ENCODE measurements at places on chromosomes 6 and 20.
A peak's percentile ranks its signal among the peaks of the same experiment; 100 is the strongest.

DNA sequence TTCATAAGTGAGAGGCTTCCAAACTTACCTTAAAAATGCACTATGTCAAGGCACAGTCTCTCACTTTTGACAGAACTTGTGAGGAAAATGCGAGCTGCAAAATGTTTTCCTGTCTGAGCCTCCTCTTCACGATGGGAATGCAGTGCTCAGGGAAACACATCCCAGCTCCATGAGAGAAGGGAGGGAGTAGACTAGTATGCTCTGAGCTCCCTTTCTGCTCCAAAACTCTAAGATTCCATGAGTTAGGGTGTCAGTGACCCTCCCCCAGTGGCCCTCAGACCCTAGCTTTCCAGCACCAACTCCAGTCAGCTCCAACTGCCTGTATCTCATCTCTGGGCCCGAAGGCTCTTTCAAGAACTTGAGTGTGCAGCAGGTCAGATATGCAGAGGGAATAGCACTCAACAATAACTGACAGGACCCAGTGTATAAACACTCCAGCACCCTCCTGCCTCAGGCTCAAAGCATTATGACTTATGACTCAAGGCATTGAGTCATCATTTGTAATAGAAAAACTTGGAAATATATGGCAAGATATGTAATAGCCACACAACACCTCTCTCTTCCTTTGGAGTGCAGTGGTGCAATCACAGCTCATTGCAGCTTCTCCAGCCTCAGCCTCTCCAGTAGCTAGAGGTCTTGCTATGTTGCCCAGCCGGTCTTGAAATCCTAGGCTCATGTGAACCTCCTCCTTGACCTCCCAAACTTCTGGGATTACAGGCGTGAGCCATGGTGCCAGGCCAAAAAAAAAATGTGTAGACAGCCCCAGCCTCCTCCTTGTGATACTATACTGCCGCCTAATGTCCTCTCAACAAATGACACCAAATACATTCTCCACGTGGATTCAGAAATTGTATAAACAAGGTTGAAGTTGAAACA, 16.7 kb upstream of the ENTPD6 start:
- DNase-seq, result peak; percentile 73

DNA sequence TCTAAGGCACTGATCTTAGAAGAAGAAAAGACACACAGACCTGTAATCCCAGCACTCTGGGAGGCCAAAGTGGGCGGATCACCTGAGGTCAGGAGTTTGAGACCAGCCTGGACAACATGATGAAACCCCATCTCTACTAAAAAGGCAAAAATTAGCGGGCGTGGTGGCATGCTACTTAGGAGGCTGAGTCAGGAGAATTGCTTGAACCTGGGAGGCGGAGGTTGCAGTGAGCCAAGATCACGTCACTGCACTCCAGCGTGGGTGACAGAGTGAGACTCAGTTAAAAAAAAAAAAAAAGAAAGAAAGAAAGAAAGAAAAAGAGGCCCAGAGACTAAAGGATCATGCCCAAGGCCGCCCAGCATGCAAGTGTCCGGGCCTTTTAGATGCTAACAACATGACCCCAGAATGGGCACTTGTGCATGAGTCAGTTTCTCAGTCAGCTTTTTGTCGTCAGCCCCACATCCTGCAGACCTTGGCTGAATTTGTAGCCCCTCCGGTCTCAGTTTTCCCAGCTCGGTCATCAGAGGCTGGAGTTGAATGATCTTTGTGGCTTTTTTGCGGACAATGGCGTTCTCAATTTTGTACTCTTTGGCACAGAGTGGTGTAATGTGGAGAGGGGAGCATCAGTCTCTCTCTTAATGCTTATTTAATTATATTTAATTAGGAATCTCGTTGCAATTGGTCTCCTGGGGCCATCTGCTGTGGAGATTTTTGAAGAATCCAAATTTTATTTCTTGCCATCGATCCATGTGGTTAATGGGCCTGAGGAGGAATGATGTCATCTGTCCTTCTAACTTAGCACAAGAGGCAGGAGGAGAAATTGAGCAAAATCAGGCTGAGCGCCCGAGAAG, 30.6 kb upstream of the APCDD1L start:
- DNase-seq, result no peak

- DNase-seq, result no peak
These were observed 774 bp upstream of the SFT2D1 start for GRCh38 chr6:166343150-166343487.

DNA sequence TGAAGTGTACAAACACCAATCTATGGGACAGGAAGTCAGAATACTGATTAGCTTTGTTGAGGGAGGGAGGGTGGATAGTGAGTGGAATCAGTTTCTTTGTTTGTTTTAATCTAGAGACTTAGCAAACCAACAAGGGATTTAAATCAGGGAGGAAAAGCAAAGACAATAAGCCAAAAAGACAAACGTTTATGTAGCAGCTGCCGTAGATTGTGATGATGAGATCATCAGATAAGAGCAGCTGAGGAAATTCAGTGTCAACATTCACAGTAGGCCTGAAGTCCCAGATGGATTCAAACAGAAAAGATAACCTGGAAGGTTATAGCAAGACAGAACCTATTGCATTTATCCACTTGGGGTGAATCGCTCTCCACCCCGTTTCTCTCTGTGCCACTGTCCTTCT, 104.9 kb upstream of the SYNDIG1 start:
- DNase-seq, result no peak

- no peak for DNase-seq
These were observed 101.9 kb downstream of the GPR63 start for GRCh38 chr6:96735332-96735731.

DNA sequence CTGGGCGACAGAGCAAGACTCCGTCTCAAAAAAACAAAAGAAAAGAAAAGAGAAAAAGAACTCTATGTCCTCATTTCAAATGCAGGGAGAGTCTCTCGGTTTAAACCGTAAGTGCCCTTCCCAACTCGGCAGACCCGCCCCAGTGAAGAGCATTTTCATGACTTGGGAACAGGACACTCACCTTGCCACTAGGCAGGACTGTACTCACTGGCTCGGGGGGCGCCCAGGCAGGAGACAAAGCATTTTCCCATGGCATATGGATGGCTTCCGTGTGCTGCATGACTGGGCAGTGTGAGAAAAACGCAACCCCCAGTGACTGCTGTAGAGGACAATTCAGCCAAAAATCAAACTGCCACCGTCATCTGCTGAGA, 23.7 kb upstream of the MRGBP start:
- DNase-seq, result no peak

- no peak for DNase-seq
These were observed 373.8 kb downstream of the GJA1 start for GRCh38 chr6:121809211-121809610.

DNA sequence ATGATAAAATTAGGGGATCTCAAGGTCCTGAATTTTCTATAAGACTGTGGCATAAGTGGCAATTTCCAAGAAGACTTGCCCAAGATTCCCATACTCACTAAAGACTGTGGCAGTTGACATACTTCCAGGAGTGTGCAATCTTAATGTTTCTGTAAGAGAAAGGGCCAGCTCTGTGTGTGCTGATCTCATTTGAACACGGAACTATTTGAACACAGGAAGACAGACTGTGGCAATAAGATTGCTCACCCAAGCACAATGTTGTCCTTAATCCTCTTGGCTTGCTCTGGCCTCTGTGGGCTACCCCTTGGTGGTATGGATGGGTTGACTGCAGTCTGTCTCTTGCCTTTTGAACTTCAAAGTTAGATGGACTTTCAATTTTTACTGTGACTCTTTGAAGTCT, 151.4 kb downstream of the PHF3 start:
- no peak for DNase-seq

DNA sequence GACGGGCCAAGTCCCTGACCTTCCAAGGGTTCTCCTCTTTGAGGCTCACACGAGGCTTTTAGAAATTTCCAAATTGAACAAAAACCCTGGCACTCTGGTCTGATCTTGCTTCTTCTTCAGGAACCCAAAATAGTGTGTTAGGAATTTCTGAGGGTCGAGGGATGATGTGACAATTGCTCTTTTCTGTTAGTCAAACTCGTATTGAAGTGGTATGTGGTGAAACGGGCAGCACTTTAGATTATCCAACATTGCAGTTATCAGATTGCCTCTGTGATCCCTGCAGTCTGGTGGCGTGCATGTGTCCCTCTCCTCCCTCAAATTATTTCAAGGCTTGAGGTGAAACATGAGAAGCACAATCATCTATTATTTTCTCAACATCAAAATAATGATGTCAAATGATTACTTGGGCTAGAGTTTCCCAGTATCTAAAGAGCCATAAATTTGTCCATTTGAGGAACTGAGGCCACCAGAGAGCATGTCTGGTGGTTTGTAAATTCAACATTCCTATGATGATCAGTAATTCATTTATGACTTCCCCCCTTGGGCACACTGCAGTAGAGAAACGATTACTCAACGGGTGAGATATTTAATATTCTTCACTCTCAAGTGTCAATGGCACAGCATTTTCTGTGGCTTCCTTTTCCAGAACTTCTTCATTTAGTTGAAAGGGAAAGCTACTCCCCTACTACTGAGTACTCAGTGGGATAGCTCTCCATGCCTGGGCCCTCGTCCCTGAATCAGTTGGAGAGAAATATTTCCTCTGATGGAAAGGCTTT, 308.6 kb upstream of the MAP3K7 start:
- no peak for DNase-seq

- no peak for DNase-seq
These were observed 9.4 kb upstream of the SLC4A11 start for GRCh38 chr20:3248167-3248992.

- DNase-seq, result no peak
These were observed 180.1 kb upstream of the AKAP12 start for GRCh38 chr6:151059612-151060095.

DNA sequence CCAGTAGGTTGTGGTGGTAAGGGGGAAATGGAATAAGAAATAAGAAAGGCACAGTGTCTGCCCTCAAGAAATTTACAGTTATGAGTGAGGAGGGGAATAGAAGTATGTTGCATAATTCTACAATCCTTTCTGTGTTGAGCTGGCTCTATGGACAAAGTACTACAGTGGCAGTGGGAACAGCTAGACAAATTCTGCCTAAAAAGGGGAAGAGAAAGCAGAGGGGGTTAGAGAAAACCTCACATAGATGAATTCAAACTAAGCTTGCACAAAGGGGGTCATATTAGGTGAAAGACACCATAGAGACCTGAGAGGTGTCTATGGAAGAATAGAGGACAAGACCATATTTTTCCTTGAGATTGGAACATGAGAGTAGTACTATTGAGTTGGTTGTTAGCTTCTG, 146.9 kb upstream of the VGLL2 start:
- no peak for DNase-seq

GRCh38 chr20:58639182-58640146, 11.6 kb upstream of the STX16 start:
- no peak for DNase-seq

DNA sequence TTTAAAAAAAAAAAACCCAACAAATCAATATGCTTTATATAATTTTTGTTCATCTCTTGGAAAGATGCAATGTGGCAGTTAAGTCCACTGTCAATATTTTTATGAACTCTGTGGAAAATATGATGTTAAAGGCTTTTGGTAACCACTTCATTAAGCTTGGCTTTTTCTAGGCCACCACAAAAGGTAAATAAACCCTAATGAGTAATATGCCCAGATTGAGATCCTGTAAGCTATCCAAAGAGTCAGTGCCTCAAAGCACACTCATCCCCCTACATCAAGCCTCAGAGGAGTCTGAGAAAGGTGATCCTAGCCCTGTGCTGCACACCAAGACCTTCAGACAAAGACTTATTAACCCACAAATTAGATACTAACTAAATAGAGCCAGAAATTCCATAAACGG, 121.1 kb downstream of the CDC5L start:
- DNase-seq, result peak; percentile 40

- DNase-seq, result no peak
These were observed 131.9 kb downstream of the IMPG1 start for GRCh38 chr6:75940564-75940963.

- no peak for DNase-seq
These were observed 38.5 kb downstream of the RIPOR3 start for GRCh38 chr20:50652702-50653294.

- no peak for DNase-seq
These were observed 58.7 kb downstream of the SLC22A23 start for GRCh38 chr6:3398165-3398562.

All from non-pigmented ciliary epithelial cell (primary cell).